ENCODE measurements at places on chromosomes 11 and 22.

- peak; percentile 44 for DNase-seq
Measured at GRCh38 chr22:27283714-27284113, 517.8 kb downstream of the MN1 start.

- DNase-seq, result no peak
Measured at GRCh38 chr22:28296452-28296851, 377.4 kb upstream of the PITPNB start.

DNA sequence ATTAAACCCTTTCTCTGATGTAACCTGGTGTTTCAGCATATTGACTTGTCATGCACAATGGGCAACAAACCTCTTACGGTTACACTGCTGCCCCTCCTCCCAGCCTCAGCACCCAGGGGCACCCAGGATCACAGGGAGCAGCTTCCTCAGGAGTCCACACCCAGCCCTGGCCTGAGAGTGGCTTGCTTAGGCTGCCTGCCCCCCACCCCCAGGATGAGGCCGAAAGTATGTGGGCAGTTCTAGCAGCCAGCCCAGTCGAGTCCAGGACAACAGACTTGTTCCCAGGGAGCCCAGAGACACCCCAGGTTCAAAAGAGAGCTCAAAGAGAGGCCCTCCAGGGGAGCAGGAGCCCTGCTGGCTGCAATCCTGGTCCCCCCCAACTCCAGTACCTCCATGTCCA lies 108.1 kb upstream of the THY1 start:
- DNase-seq, result no peak

GRCh38 chr11:24944891-24945290 lies 448.0 kb downstream of the LUZP2 start:
- DNase-seq, result no peak

DNA sequence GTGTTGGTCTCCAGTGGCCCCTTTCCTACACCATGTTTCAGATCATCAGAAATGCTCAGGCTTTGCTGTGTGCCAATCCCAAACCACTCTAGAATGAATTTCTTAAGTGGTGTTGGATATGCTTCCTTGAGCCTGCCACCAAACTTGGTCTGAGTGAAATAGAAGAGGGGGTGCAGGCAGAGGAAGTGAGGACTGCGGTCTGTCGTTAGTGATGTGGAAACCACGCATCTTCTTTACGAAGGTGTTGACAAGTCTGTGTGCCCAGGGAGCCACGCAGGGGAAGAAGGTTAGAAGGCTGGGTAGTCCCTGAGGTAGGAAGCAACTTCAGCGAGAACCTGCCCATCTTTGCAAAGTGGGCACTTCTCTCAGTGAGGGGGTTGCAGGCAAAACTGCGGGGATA lies 187.4 kb upstream of the NAV2 start:
- DNase-seq, result no peak

DNA sequence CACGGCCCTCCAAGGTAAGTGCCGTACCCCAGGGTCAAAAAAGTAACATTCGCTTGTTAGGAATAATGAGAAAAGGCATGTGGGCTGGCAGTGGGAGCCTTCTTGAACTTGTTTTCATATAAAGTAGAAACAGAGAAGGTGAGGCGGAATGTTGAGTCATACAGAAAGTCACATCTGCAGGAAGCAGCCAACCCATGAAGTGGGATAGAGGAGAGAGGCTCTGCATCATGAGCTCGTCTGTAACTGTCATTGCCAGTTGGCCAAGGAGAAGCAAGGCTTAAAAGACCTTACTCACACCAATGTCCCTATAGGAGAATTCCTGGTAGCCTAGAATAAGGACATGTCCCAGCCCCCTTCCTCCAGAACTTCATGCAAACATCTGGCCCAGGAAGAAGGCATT lies 253.3 kb downstream of the BUD13 start:
- no peak for DNase-seq
